Stimulated activated effector memory CD8-positive, alpha-beta T cell treated with anti-CD3 and anti-CD28 coated beads, Interleukin-12 subunit alpha, Interleukin-12 subunit beta, amount 100 ng/mL, for 72 hours (primary cell): ENCODE measurements at places on chromosomes 12 and 14.

- DNase-seq, result no peak
Measured at GRCh38 chr12:107395817-107396216, 289.8 kb upstream of the PWP1 start.

DNA sequence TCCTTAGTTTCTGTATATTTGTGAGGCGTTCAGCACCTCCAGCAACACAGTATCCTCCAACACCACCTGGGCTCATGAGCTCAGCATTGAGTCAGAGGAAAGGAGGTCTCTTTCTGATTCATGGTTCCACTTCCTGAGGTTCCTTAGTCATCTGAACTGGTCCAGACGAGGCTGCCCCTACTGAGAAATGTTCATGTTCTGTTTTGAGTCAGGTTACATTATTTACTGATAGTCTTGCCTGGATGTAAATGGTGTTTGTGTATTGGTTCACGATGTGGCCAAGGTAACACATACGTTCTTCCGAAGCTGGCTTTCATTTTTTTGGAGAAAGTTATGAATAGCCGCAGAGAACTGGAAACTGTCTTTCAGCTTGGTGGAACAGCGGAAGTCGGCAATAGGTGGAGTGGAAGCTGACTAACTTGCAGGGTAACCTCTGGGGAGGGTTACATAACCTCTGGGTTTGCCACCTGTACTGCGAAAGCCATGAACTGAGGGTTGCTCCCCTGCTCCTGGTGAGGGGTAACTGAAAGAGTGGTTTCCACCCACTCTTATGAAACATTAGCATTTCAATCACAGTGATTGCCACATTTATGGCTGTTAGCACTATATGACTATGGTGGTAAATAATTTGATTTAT, 42.2 kb upstream of the MANSC4 start:
- DNase-seq, result peak; percentile 90

- no peak for DNase-seq
Measured at GRCh38 chr14:84090837-84091236, 1439.1 kb upstream of the FLRT2 start.

DNA sequence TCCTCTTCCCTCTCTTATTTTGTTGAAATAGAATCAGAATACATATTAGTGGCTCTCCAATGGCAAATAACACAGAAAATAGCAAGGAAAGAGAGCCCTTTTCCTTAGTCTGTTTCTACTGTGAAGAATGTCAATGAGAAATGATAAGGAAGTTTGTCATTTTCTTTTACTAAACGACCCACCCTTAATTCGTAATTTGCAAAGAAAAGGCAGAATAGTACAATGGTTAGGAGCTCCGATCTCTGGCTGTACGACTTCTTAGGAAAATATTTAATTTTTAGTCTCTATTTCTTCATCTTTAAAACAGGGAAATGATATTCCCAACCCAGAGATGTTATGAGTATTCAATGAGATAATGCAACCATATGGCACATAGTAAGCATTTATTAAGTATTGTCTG, 6.0 kb downstream of the PAX9 start:
- DNase-seq, result no peak
